Stimulated activated CD4-positive, alpha-beta T cell treated with anti-CD3 and anti-CD28 coated beads, Interleukin-1b, Interleukin-23, amount 100 ng/mL, for 1 hour (primary cell): ENCODE measurements at places on chromosomes 5 and 9.
A peak's percentile ranks its signal among the peaks of the same experiment; 100 is the strongest.

DNA sequence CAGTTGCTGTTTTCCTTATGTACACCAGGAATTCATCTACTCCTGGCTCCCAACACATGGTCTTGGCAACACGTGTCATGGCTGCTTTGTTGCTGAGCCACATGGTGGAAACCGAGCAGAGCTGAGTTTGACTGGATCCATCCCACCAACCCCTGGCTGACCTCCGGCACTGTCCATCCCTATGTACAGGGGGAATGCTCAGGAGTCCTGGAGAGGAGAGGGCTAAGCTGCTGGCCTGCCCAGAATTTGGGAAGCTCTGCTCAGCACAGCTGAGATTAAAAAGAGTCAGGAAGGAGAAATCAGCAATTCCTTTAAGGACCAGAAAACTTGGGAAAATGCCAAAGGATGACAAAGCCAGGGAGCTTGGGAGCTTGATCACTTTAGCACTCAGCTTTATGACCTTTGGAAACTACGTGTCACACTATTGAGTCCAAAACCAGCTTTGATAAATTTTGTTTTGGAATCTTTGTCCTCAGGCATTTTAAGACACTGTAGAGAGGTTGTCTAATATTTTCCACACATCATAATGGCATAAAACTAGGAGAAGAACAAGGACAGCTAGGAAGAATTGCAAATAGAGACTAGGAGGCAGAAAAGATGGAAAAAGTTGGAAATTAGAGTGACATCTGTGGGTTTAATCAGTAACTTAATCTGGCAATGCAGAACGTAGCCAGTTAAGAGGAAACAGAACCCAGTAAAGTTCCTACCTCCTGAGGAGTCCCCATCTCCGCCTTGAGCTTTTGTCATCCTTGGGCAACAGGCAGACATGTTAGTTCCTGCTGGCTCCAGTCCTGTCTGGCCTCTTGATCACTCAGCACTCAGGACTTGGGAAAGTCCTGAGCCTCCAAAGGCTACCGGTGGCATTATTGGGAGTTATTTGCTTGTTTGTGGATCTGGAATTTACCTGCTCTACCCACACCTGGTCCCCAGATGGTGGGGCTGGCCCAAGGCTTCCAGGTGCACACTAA lies 62.5 kb upstream of the PLPP1 start:
- no peak for DNase-seq

DNA sequence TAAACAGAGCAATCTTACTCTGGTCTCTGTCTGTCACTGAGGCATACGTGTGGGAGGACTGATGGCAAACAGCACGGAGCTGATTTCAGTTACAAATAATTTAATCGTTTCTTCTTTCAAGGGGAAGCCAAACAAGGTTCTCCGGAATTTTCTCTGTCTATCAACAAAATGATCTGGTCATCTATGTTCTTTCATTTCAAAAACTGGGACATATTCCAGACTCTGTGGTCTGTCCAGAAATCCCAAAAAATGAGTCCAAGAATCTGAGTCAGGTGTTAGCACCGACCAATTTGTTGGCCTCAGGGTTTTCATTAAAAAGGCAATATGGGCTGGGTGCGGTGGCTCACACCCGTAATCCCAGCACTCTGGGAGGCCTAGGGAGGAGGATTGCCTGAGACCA lies 69.9 kb upstream of the ZNF608 start:
- no peak for DNase-seq

DNA sequence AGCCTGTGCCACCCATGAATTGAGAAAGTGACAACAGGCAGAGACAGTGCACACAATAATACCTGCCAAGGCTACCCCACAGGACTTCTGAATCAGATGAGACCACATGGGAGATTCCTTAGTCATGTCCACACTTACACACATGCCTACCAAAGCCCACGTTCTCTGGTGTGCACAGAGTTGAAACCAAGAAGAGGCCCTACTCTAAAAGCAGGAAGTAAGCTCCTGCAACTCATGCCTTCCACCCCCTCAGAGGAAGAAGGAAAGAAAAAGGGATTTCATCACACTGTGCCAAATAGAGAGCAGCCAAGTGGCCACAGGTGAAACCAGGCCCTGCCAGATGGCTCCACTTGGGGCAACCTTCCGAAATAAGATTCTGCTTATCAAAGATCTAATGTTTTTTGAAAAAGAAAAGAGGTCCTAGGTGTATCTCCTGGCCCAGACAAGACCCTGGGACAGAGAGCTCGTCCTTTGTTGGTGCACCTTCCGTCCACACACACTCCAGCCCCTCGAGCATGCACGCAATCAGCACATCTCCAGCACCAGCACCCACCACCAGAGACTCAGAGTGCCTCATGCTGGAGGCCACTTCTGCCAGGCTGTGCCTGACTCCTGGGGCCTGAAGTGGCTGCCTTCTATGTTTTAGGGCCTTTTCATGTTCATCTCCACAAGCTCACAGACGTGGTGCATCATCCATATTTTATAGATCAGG lies 114.6 kb upstream of the SPOCK1 start:
- DNase-seq: no peak

DNA sequence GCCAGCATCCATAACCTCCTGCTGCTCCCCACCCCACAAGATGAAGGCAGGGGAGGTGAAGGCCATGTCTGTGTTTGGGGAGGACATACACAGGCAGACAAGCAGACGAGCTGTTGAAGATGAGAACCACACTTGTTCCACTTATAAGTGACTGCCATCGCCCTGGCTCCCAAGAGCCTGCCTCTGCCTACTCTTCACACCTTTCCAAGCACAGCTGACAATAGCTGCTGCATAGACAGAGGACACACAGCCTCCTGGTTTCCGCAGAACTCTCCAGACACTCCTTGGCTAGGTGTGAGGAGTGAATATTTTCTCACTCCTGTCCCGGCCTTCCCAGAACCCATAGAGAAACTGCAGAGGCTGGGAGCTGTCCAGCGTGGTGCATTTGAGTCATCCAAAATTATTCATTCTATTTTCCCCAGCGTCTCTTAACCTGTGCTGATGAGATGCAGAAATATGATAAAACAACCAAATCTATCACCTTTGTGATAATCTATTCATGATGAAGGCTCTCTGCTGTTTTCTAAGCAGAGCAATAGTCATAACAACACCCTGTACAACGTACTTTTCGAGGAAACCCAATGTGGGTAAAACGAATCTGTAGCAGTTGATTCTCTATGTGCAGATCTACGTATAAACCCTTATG lies 24.7 kb downstream of the KLF9 start:
- no peak for DNase-seq

- no peak for DNase-seq
Observed at GRCh38 chr5:147930769-147931168, 24.4 kb upstream of the C5orf46 start.

DNA sequence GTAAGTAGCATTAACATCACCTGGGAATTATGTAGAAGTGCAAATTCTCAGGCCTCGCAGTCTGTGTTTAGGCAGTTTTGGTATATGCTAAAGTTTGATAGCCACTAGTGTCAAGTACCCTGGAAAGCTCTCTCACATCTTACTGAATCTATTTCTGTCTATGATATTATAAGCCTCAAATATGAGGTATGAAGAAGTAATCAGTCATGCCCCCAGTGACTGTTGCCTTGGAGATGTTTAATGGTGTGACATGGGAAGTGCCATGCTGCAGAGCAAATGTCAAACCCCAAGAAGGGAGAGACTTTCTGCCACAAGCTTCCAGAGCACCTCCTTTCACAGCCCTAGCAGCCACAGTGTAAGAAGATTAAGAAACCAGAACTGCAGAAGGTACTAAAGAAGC lies 9.8 kb upstream of the PDE8B start:
- no peak for DNase-seq

DNA sequence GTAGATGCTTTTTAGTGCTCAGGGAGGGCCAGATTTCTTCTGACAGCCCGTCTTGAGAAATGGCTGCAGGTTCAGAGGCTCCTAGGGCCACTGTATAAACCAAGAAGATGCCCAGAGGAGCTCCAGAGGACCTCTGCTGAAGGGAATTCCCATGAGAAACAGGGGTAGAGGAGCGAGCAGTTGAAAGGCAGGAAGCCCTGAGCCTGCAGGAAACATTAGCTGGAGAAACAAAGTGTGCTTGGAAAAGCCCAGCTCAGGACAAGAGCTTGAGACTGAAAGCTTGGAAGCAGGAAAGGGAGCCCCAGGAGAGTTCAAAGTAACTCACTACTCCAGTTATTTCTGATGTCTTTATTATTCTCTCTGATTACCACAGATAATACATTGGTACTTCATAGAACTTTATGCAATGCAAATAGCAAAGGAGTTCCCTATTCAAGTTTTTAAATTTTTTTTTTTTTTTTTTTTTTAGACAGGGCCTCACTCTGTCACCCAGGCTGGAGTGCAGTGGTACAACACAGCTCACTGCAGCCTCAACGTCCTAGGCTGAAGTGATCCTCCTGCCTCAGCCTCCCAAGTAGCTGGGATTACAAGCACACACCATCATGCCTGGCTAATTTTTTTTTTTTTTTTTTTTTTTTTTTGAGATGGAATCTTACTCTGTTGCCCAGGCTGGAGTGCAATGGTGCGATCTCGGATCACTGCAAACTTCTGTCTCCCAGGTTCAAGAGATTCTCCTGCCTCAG lies 16.5 kb downstream of the HBEGF start:
- no peak for DNase-seq

DNA sequence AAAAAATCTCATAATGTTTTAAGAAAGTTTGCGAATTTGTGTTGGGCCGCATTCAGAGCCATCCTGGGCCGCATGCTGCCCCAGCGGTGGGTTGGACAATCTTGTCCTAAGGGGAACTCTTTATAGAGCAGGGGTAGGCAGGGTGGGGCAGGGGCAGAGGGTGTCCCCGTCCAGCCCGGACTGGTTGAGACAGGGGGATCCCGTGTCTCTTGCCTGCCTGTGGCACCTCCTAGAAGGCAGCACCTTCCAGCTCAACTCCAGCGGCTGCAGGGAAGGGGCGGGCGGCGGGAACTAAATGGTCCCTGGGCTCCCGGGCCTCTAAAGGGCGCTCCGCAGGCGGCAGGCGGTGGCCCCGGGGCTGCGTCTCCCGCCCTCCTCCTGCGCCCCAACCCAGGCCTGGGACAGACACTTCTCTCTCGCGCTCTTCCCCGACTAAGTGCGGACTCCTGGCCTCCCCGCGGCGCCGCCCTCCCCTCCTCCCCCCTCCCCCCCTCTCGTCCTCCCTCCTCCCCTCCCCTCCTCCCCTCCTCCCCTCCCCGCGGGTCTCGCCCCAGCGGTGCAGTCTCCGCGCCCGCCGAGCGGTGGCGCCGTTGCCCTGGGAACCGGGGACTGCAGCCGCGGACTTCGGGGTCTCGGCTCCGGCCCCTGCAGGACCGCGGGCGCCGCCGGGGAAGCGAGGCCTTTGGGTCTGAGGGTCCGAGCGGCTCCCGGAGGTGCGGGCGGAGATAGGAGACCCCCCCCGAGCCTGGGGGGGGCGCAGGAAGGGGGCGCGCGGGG lies 132.6 kb downstream of the MRPL36 start:
- peak; percentile 28 for DNase-seq

DNA sequence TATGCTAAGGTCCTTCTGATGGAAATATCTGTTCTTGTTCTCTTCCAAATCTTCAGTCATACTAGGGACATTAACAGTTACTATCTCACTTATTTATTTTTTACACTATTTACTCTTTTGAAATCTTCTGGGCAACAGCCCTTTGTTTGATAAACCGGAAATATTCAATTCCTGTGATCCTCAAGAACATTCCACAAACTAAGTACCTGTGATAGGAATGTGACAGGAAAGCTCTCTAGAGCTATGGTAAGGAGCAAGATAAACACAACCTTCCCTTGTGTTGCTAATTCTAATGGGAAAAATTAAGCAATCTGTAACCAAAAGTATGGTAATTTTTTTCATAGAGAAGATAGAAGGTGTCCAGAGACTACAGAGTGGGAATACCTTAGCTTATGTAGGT lies 22.0 kb upstream of the ANKRD34B start:
- no peak for DNase-seq

- DNase-seq: no peak
Observed at GRCh38 chr5:1374679-1375055, 29.8 kb upstream of the CLPTM1L start.

- no peak for DNase-seq
Observed at GRCh38 chr5:108353087-108353486, 28.8 kb downstream of the FBXL17 start.

DNA sequence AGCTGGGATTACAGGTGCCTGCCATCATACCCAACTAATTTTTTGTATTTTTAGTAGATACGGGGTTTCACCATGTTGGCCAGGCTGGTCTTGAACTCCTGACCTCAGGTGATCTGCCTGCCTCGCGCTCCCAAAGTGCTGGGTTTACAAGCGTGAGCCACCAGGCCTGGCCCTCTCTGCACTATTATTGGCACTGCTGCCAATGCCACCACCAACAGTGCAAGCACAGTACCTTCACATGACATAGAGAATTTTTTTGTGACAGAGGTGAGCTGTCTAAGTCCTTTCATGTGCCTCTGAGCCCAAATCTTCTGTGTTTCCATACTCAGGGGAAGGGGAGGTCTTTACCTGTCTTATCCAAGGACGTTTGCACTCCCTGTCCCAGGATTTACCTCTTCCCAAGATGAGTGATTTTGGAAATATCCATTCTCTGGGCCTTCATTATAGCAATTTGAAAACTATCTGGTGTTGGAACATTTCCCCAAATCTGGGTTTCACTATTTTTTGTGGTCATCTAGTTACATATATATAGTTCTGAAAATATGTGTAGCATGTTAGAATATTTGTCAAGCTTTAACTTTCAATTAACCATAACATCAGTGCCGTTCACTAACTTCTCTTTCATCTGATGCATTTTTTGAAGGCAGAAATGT lies 5.4 kb upstream of the CD180 start:
- DNase-seq: no peak

DNA sequence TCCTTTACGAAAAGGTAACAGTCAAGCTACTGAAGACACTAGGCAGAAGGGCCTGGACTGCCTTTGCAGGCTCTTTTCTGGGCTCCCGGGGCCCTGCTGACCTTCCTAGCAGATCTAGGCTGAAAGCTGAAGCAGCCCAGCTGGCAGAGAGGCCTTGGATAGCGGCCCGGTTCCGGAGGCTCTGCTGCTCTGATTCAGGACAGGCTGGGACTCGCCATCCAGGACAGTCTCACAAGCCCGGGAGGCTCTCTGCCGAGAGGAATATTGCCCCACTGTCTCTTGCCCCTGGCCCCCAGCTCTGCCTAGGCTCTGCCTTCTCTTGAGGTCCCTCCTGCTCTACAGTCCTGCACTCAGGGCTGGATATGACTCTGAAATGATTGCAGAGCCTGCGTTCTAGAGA lies 67.8 kb downstream of the PSD2 start:
- DNase-seq: no peak

DNA sequence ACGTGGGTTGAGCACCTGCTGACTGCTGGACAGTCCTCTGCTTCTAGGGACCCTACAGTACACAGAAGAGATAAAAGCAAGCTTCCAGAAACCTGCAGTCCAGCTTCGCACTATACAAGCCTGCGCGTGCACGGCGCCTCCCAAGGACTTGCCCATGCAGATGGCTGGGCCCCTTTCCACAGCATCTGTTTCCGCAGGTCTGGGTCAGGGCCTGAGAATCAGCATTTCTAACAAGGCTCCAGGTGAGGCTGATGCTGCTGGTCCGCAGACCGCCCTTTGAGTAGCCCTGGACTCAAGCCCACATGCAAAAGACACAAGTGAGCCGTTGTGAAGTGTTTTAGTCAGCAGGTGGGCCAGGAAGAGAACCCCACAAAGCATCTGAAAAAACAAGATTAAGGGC lies 133.1 kb downstream of the HSD17B3 start:
- DNase-seq: no peak
